NCI-H345 (cell line): ENCODE measurements at places on chromosomes 3 and 15.
A peak's percentile ranks its signal among the peaks of the same experiment; 100 is the strongest.

DNA sequence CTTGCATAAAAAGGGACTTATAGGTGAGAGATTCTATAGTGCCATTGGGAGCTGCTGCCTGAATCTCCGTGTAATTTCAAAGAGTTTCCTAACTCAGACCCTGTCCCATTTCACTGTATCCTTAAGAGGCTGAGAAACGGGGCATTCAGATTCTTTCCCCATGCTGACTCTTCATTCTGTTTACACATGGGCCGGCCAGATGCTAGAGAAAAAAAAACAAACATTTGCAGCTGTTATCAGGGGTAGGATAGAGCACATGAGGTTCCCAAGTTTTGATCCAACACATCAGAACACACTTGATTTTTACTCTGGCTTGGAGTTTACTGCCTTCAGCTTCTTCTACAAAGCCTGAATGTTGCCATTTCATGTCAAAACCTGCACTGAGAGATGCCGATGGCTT lies 215.9 kb upstream of the TPRG1 start:
- DNase-seq: no peak

- DNase-seq: peak; percentile 67
These were observed 59.8 kb upstream of the KLHL25 start for GRCh38 chr15:85854345-85855097.

GRCh38 chr15:59609730-59610712 lies 1.6 kb upstream of the GCNT3 start:
- no peak for DNase-seq

GRCh38 chr3:125129512-125129997 lies 73.8 kb upstream of the HEG1 start:
- peak; percentile 34 for DNase-seq

DNA sequence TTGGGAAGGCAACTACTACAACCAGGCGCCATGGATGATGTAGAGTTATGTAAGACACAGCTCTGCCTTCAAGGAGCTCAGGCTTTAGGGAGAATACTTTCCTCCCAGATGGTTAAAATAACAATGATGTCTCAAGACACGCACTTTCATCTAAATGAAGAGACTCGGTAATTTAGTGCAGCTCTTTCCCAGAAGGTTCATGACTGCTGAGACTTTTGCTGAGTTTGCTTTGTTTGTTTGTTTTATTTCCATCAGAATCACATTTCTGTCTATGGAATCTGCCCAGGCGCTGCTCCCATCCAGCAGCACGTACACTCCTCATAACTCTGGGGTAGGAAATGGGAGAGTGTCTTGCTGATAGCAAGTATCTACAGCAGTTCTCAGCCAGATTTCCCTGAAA lies 33.9 kb upstream of the MEX3B start:
- DNase-seq: no peak

DNA sequence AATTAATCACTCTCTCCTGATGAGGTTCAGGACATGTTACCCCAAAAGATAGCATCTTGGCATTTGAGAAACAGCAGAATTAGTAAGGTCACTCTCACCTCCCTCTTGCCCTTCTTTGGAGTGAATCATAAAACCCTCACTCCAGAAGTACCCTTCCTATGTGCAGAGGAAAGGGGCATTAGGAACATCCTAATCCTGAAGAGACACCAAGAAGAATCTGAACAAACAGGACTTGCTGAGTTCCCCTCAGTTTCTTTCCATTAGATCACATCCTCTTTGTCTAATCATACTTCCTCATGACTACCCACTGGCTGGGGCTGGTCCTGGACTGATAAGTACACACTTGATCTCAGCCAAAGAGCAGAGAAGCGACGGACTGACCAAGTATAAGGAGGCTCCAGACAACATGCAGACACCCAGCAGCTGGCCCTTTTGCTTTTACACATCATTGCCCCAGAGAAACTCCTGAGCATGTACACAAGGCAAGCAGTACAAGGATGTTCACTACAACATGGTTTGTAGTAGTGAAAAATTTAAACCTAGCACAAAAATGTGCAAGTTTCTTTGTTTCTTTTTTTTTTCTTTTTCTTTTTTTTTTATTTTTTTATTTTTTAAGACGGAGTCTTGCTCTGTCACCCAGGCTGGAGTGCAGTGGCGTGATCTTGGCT lies 15.0 kb upstream of the TM6SF1 start:
- no peak for DNase-seq

GRCh38 chr3:116444115-116444747 lies 1.1 kb downstream of the LSAMP start:
- DNase-seq: no peak

- no peak for DNase-seq
These were observed 92.7 kb upstream of the OCA2 start for GRCh38 chr15:28191832-28192231.

DNA sequence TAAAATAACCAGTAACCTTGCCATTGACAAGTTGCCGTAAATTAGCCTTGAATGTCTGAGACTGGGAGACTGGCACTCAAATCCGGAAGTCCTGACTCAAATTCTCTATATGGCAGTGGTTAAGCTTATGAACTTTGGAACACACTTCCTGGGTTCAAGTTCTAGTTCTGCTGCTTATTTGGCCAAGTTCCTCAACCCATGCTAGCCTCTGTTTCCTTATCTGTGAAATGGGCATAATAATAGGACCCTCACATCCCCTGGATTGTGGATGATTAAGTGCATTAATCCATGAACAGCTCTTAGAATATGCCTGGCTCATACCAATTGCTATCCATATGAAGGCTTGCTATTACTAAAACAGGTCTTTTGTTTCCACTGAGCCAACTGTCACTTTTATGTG lies 311.5 kb downstream of the EDEM1 start:
- DNase-seq: no peak

- no peak for DNase-seq
These were observed 618.8 kb upstream of the CCDC54 start for GRCh38 chr3:106758459-106758858.

DNA sequence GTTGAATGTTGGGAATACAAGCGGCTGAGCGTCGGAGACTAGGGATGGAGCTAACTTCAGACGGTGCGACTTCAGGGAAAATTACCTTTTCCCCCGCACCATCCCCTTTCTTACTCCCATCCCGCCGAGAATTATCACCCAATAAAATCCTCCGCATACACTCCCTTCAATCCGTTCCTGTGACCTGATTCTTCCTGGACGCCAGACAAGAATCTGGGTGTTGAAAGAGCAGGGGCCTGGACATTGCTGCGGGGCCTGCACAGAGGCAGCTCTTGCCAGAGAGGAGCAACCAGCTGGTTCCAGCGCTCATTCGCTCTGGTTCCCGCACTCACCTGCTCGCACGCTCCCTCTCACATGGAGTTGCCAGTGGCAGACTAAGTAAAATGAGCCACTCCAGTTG lies 241.9 kb downstream of the ALCAM start:
- no peak for DNase-seq

GRCh38 chr15:89876396-89877082 lies 17.3 kb downstream of the AP3S2 start:
- no peak for DNase-seq

DNA sequence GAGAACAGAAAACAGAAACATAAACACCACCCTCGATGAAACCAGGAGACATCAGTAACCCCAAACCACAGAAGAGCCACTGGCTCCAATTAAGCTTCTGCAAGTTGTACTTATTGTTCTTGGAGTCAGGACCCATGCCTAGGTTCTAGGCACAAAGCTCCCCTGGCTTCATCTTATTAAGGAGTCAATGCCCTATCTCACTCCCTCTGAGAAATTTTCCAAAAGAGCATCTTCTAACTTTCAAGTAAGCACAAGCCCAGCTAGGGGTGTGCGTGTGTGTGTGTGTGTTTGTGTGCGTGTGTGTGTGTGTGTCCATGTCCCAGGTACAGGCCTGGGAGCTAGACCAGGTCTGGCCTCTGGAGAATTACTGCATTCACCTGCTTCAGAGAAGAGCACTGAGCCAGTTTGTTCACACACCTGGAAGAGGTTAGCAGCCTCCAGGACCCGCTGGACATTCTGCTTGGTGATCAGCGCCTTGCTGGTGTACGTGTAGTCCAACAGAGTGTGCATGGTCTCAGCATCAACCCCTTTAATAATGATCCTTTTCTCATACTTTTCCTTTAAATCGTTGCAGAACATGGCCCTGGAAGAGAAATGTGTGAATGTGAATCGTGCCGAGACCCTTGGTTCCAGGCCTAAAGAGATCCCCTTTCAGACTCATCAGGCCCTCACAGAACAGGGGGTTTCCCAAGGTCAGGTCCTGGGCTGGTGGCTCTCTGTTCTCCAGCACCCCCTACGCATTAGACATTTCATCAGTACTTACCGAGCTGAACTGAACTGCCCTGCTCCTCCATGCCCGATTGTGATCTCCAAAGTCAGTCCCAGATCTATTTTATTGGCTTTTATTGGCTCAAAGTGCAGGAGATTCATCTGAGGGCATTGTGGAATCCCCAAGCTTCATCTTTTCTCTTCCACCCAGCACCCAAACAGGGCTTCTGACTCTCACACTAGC lies 27.8 kb downstream of the KLHL6 start:
- DNase-seq: no peak

DNA sequence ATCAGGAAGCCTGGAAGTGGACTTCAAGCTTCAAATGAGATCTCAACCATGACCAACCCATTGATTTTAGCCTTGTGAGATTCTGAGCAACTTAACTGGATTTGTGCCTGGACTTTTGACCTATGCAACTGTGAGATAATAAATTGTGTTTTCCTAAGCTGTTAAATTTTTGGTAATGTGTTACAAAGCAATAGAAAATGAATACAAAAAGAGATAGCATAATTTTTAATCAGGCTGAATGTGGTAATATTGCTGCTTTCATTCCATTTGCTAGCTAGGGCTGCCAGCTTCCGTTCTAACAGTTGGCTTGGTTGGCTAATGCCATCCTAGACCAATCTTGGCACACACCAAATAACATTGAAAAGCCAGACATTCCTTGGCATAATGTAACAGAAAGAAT lies 12.2 kb downstream of the PROS1 start:
- DNase-seq: no peak
